Activated CD8-positive, alpha-beta memory T cell treated with anti-CD3 and anti-CD28 coated beads, Interleukin-2, amount 50 U/mL, for 4 hours (primary cell): ENCODE measurements at places on chromosomes 5 and 9.

- no peak for DNase-seq
Measured at GRCh38 chr5:137659209-137659608, 76.7 kb downstream of the KLHL3 start.

GRCh38 chr9:83800236-83801033, 17.1 kb downstream of the GKAP1 start:
- no peak for DNase-seq

GRCh38 chr5:34516686-34517085, 139.4 kb upstream of the RAI14 start:
- no peak for DNase-seq

- no peak for DNase-seq
Measured at GRCh38 chr9:107789001-107789700, 299.6 kb upstream of the KLF4 start.

DNA sequence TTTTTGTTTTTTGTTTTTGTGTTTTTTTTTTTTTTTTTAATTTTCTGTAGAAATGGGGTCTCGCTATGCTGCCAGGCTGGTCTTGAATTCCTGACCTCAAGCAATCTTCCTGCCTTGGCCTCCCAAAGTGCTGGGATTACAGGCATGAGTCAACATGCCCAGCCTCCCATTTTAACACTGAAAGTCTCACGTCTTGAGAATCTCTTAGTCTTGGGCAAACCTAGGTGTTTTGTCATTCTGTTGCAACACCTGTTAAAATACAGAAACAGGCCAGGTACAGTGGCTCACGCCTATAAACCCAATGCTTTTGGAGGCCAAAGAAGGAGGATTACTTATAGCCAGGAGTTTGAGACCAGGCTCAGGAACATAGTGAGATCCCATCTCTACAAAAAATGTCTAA, 599.0 kb downstream of the TLR4 start:
- DNase-seq: no peak
